Left hindlimb (tissue), 1 donor: ENCODE measurements at places on chromosomes 3 and 15.

DNA sequence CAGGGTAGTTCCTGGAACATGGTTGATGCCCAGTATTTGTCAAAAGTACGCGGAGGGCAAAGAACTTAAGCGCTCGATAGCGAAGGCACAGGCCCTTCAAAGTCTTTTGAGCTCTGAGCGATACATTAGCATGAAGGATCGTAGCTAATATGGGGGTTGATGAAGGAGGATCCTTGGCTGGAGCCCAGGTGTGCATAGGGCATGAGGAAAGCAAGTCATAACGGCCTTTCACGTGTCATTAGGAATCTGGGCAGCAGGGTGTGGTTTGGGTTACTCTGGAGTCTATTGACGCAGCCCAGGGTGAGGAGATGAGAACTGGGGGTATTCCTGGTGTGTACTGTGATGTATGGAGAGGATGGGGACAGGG lies 31.7 kb downstream of the SPINK8 start:
- no peak for DNase-seq

DNA sequence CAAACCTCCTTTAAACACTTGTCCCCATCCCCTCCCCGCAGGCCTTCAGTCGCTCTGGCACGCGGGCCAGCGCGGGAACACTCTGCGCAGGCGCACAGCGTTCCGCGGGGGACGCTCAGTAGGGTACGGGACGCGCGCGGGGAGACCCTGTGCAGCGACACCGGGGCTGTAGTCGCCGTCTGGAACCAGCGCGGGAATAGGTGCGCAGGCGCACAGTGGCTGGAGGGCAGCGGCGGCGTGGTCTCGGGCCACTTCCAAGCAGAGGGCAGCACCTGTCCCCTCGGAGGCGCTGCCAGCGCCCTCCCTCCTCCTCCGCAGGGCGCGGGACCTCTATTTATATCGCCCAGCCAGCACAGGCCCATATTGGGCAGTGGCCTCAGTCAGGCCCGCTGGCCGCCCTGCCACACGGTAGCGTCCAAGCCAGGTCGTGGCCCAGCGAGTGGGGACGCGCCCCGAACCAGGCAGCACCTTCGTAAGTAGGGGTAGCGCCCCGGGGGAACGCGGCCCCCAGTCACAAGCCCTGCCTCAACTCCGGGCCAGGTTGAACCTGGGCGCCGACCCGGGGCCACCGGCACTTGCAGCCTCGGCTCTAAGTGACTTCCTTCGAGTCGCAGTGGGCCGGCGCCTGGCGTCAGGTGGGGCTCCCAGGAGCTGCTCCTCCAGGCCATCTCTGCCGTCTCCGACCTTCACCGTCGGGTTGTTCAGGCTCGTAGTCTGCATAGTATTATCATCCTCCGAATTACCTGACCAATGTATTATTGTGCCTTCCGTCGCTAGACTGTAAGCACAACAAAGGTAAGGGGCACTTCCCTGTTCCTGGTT lies at the start of gene KBTBD12:
KBTBD12 (plus strand) TSS at position 118 of the 822 bp plus-strand sequence. CDS start 7,830 bp downstream, outside the sequence.
- DNase-seq: peak; percentile 62

- DNase-seq: no peak
Measured at GRCh38 chr3:184218814-184219213, 10.6 kb upstream of the VWA5B2 start.

- peak; percentile 42 for DNase-seq
Measured at GRCh38 chr15:62165104-62165792, at the start of gene C2CD4B. C2CD4B (minus strand) TSS chr15:62165285; CDS start chr15:62164984, 301 bp downstream.

- no peak for DNase-seq
Measured at GRCh38 chr15:78056714-78057269, 20.7 kb downstream of the TBC1D2B start.

- DNase-seq: peak; percentile 35
Measured at GRCh38 chr3:19147905-19148767, at the start of gene KCNH8. KCNH8 (plus strand) TSS chr3:19148510; CDS start chr3:19148720, 210 bp downstream.

DNA sequence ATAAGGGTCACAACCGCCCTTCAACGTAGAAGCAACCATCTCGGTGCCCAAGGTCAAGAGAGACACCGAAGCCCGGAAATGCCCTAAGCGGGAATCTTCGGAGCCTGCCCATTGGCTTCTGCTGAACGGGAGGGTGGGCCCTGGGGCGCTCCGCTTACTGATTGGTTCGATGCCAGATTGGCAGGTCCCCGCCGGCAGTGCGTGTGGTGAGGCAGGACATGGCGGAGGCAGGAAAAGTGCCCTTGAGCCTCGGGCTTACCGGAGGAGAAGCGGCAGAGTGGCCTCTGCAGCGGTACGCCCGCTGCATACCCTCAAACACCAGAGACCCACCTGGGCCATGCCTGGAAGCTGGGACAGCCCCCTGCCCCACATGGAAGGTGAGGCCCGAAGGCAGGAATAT lies at the start of gene REC114:
REC114 (plus strand) TSS at position 197 of the 400 bp plus-strand sequence; CDS start at position 219, 22 bp downstream.
- DNase-seq: no peak

DNA sequence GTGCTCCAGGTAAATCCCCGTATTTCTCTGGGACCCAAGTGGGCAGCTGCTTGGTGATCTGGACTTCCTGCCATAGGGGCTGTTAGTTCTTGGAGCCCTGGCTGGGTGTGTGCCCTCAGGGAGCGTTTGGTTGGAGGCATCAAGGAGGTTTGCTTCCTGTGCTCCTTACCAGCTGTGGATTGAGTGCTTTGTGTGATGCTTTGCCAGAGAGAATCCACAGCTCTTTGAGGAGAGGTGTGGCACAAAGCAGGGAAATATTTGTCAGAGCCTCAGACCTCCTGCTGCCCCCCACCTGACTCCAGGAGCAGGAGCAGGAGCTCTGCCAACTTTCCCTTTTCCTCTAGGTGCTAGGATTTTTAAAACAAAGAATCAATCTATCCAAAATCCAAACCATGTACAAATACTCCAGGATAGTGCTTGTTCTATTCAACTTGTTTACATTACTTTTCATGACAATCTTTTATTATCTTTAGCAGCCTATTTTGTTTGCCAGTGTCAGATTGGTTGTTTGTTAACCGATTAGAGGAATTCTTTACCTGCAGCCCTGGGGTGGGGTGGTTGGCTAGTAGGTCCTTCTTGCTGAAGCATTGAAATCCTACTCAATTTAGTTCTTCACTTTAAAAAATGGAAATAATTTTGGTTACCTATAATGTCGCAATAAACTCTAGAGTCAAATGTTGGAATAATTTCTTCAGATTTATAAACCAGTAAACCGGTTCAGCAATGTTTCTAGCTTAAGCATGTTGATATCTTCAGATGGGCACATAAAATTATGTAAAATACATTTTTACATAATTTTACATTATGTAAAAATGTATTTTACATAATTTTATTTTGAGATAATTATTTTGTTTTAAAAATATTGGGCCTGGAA lies 2.5 kb downstream of the CTDSPL start:
- no peak for DNase-seq

GRCh38 chr15:92586966-92587365 lies 68.6 kb downstream of the FAM174B start:
- DNase-seq: no peak

DNA sequence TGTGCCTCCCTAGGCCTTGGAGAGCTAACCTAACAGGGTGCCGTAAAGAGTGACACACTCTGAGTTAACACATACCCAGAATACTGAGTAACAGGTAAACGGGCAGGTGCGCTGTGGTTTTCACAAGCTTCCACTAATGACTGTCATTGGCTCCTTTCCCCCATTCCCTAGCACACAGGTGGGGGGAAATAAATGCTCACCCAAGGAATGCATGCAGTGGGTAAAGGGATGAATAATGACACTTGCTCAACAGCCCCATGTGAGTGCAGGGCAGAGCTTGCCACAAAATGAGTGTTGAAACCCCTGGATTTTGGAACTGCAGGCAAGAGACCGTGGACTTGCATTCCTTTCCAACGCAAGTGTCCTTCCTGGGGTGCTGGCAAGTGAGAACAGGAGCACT lies 57.6 kb downstream of the ADAMTS17 start:
- no peak for DNase-seq

DNA sequence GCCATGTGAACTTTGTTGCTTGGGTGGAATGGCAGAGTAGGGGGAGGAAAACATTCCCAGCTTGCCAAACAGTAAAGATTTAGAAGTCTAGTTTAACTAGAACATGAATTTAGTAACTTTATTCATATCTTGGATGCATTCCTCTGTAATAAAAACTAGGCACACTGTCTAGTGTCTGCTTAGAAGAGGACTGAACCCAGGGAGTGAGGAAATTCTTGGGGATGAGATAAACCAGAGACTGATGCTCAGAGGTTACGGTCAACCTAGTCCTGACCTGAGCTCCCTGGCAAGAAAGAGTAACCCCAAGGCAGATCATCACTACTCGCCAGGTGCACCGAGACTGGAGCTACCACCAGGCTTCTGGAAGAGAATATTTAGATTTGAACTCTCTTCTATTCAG lies 58.2 kb downstream of the SNRK start:
- DNase-seq: no peak

DNA sequence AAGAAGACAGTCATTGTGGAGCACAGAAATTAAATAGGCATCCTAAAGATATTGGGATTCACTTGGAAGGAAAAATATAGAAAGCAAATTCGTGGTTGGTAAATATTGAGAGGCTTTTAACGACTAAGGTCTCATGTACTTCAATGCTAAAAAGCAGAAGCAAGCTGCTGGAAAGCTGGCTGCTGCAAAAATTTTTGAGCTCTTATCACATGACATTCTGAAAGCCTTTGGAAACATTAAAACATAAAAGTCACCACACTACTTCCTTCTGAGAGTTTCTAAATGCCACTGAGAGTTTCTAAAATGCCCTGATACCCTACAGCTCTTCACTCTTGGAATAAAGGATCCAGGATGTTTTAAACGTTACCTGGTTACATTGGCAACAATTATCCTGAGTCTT lies 39.0 kb upstream of the CBLB start:
- DNase-seq: no peak

DNA sequence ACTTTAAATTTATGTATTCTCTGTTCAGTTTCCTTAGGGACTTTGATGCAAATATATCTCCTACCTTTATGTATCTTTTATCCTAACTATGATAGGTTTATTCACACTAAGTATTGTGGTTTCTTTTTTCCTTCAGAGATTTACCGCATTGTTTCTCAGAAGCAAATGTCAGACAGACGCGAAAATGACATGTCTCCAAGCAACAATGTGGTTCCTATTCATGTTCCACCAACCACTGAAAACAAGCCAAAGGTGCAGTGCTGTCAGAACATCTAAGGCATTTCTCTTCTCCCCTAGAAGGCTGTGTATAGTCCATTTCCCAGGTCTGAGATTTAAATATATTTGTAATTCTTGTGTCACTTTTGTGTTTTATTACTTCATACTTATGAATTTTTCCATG lies 18.3 kb downstream of the RAB11A start:
- no peak for DNase-seq

DNA sequence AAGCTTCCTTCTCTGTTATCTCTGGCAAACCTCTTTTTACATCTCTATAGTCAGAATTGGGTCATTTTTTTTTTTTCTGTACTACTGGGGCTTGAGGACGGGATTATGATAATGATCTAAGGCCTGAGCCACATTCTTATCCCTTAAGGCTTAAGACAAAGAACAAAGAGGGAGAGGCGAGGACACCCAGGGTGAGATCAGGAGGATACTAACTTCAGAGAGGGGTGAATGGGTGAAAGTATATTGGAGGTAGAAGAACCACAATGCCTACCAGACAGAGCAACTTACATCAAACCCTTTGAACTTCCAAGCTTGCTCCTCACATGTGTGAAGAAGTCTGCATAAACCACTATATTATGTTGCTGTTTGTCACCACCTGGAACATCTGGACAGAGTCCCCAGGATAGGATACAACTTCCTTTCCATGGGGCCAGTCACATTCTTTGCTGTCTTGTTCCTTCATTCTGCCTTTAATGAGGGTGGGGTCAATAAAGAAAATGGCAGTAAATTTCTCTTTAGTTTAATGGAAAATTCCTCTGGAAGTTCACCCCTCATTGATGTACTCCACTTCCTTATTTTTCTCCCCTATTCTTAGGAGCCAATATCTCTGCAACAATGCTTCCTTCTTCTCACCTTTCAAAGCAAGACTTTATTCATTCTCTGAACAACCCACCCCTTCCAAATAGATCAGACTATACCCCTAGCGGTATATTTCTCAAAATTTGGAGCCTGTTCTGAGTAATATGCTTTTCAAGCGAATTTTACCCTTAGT lies 9.1 kb upstream of the PDCD6IP start:
- no peak for DNase-seq

DNA sequence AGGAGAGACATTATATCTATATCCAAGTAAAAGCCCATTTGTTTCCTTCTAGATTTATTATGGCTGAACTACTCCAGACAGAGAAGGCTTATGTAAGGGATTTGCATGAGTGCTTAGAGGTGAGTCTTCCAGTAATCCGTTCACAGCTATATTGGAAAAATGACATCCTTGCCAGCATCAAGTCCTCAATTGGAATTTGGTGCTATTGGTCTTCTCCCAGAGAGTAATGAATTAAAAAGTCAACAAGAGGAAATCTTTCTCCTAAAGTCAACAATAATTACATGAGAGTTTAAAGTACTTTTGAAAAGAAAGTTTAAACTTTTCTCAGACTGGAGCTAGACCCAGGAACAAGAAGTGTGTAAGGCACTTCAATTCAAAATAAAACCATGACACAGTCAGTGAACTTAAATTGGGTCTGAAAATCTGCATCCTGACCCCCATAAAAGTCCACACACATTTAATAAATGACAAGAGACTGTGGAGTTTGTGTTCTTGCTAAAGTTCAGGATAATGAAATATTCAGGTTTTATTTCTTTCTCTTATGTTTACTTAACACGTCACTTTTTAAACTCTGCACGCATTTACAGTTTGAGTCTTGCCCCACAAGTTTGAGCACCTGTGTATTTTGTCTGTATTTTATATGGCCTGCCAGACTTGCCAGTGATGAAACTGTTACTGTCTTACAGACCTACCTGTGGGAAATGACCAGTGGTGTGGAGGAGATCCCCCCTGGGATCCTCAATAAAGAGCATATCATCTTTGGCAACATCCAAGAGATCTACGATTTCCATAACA lies 268.2 kb upstream of the UMPS start:
- DNase-seq: no peak

DNA sequence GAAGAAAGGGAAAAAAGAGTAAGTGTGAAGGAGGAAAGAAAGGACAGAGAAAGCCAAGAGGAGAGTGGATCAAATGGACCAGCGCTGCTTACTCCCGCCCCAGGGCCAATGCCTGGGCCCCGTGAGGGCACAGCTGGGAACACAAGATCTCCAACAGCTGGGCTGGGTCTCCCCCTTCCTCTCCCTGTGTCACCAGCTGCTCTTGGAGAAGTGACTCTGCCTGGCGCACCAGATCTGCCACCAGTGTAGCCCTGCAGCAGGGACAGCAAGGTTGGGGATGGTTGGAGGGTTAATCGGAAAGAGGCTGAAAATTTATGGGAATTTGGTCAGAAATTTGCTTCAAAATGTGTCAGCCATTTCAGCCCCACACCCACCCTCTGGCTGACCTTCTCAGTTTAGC lies 8.4 kb downstream of the CDAN1 start:
- no peak for DNase-seq
